HS-5 (cell line): ENCODE measurements at places on chromosomes 16 and 17.
A peak's percentile ranks its signal among the peaks of the same experiment; 100 is the strongest.

GRCh38 chr16:67311607-67312488 lies 14.7 kb downstream of the KCTD19 start:
- peak; percentile 99 for DNase-seq

GRCh38 chr17:75645501-75645888 lies 12.3 kb downstream of the SMIM5 start:
- DNase-seq, result no peak

DNA sequence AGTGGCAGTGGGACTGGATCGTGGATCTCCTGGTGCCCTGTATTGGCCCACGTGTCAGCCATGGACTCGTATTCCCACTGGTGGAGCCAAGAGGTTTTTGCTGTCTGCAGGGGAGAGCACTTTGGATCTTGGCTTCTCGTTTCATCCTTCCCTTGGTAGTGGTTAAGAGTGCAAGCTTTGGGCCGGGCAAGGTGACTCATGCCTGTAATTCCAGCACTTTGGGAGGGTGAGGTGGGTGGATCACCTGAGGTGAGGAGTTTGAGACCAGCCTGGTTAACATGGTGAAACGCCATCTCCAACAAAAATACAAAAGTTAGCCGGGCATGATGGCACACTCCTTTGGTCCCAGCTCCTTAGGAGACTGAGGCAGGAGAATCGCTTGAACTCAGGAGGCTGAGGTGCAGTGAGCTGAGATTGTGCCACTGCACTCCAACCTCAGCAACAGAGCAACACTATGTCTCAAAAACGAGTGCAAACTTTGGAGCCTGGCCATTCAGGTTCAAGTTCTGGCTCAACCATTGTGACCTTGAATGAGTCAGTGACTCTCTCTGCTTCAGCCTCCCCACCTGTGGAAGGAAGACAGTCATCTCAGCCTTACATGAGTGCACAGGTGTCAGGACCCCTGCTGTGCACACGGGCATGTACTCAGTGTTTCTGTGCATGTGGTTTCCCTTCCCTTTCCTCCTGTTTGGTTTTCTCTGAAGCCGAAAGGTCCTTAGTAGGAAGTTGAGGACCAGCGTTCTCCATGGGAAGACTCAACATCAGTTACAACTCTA lies 57.4 kb downstream of the PLCG2 start:
- DNase-seq, result no peak

GRCh38 chr17:28972437-28972836 lies 21.1 kb upstream of the PHF12 start:
- DNase-seq, result no peak

- no peak for DNase-seq
Observed at GRCh38 chr17:6303664-6304063, 131.3 kb downstream of the AIPL1 start.
